ENCODE measurements at places on chromosomes 3 and 15.

DNA sequence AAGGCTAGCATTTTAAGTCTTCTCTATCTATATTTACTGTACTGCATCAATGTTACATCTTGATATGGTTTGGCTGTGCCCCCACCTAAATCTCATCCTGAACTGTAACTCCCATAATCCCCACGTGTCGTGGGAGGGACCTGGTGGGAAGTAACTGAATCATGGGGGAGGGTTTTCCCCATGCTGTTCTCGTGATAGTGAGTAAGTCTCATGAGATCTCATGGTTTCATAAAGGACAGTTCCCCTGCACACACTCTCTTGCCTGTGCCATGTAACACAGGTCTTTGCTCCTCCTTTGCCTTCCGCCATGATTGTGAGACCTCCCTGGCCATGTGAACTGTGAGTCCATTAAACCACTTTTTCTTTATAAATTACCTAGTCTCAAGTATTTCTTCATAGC is 161.5 kb downstream of the TBC1D5 start:
- DNase-seq, result no peak

GRCh38 chr3:180048840-180049239 is 12.1 kb upstream of the PEX5L start:
- DNase-seq, result no peak

DNA sequence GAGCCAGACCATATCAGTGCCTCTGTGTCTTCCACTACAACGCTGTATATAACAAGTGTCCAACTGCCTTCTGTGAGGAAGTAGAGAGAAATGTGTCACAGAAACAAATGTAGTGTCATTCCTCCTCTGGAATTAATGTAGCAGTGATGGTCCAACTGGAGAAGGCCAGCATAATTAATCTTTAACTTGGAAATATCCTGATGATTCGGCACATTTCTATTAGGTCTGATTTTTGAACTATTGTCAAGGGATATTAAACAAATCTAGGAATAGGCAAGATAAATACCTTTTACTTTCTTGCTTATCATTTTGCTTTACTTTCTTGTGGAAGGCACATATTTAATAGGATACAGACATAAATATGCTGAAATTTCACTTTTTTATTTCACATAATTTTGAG is 446.2 kb upstream of the ALCAM start:
- DNase-seq, result no peak

- DNase-seq, result no peak
Observed at GRCh38 chr3:152718810-152719209, 116.1 kb upstream of the P2RY1 start.

- DNase-seq, result no peak
Observed at GRCh38 chr3:129859272-129859671, 34.2 kb downstream of the TMCC1 start.
